Spinal cord (tissue), 10 donors: ENCODE measurements at places on chromosomes 11 and 22. TPM values are rescaled to one million over a fixed set of nuclear protein-coding genes. Genes with fewer than 3 reads are reported as not detected.

Gene TMEM123
- 164 TPM for polyA plus RNA-seq

Gene SMTNL1
- 1.6 TPM for polyA plus RNA-seq

Gene PANX3
- not detected for polyA plus RNA-seq

Gene SLC29A2
- 11.0 TPM for polyA plus RNA-seq

Gene OR2AG1
- not detected for polyA plus RNA-seq

Gene ANKRD49
- polyA plus RNA-seq: 11.2 TPM

Gene ACP2
- polyA plus RNA-seq: 65.5 TPM

Gene MS4A6E
- not detected for polyA plus RNA-seq

Gene CDC42EP1
- polyA plus RNA-seq: 39.6 TPM

Gene SCGB2A2
- polyA plus RNA-seq: not detected

Gene CNGA4
- polyA plus RNA-seq: 0.78 TPM

Gene MS4A7
- 6.3 TPM for polyA plus RNA-seq

Gene MUC6
- 1.3 TPM for polyA plus RNA-seq

Gene MARK2
- polyA plus RNA-seq: 32.5 TPM

Gene CNTF
- polyA plus RNA-seq: 1.4 TPM

Gene CFAP300
- 6.8 TPM for polyA plus RNA-seq

Gene ALG8
- polyA plus RNA-seq: 38.0 TPM

Gene PKDREJ
- polyA plus RNA-seq: 0.30 TPM

Gene C11orf21
- 0.92 TPM for polyA plus RNA-seq

Gene ACRV1
- polyA plus RNA-seq: 3.8 TPM

Gene CLDN5
- 103 TPM for polyA plus RNA-seq

Gene SCN3B
- polyA plus RNA-seq: 93.1 TPM

Gene NDUFA6
- 96.1 TPM for polyA plus RNA-seq
